ENCODE measurements at places on chromosomes 13 and 19.

GRCh38 chr13:72341904-72342303 lies 385.5 kb downstream of the MZT1 start:
- DNase-seq, result no peak

DNA sequence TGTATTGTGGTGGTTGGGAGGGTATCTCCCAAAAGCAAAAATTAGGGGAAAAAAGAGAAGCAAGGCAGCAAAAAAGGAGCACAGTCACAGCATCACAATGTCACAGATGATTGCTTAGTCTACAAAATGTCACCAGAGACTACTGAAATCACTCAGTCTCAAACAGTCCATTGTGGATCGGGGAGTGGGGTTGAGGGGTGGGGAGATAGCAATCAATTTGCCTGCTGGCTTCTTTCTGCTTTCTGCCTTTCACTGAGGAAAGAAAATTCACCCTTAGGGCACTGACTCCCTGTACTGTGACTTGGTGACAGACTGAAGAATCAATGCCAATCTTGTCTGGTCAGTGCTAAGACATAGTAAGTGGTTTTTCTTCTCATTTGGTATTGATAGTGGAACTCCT lies 2127.1 kb upstream of the PCDH20 start:
- DNase-seq, result no peak

GRCh38 chr13:51551416-51551815 lies 32.8 kb upstream of the WDFY2 start:
- no peak for DNase-seq

DNA sequence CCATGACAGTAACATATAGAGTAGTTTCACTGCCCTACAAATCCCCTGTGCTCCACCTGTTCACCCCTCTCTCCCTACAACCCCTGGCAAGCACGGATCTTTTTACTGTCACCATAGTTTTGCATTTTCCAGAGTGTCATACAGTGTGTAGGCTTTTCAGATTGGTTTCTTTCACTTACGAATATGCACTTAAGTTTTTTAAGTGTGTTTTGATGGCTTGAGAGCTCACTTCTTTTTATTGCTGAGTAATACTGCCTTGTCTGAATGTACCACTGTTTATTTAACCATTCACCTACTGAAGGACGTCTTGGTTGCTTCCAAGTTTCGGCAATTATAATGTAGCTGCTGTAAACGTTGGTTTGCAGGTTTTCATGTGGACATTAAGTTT lies 175.1 kb downstream of the ITGBL1 start:
- no peak for DNase-seq

DNA sequence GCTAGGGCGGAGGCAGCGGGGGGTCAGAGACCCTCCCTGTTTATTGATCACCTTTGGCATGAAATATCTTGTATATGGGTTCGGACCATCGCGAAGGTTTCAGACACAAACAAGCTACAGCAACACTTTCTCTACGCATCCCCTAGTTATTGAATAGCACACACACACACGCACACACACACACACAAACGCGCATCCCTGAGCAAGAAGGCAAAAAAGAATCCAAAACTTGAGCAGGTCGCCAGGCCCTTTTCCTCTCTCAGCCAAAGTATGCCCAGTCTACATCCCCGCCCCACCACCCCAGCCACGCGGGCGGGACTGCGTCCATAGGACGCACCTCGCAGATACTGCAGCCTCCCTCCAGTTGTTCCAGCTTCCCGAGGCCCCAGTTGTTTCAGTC lies 16.0 kb downstream of the POU4F1 start:
- no peak for DNase-seq

- no peak for DNase-seq
Measured at GRCh38 chr19:1843646-1844394, 4.5 kb downstream of the REXO1 start.

DNA sequence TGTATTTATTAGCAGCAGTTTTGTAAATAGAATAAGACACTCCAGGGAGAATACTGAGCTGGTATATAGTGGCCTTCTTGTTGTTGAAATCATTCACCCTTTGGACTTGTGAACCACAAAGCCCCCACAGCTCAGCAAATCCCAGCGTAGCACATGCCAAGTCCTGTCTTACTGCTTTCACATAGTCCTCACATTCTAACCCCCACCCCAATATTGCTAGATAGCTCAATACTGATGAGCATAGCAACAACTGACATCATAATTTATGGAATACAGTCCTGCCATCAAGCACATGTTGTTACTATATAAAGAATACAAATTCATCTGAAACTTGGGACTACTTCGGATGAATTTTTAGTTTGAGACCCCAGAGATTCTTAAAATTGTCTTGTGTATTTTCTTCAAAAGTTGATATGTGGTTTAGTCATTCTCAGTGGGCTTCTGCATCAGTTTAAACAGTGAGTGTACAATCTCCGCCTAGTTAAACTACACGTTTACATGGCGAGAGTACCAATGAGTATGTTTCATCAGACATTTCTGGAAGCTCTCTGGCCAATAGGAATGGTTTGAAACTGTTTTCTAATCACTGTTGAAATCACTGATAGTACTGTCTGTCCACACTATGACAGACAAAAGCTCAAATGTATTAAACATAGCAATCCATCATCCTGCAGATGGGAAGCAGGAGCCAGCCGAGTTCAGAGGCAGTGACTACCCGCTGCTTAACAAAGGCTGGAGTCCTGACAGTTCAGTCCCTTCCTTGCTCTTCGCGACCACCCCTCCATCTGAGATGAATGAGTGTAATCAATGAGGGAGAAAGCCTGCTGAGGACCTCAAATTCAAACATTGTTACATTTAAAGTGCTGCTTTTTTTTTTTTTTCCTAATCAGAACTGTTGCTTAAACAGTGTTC lies 15.2 kb downstream of the DACH1 start:
- no peak for DNase-seq

- no peak for DNase-seq
Measured at GRCh38 chr19:23943411-23943810, 28.7 kb downstream of the ZNF726 start.

DNA sequence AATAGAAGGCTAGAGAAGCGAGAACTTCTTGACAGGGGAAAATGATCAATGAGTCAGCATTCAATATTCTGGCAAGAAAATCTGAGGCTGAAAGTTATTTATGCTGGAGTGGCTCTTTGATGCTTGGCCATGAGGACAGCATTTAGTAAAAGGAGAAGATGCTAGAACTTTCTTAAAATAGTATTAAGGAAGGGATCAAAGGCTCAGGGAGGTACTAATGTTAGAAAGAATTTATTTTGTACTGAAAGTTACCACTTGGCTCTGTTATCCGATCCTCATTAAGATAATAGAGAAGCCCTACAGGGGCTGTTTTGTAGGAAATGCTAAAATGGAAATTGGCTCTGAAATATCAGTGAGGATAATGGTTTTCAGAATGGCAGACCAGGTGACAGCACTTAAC lies 1774.6 kb upstream of the PCDH20 start:
- no peak for DNase-seq

DNA sequence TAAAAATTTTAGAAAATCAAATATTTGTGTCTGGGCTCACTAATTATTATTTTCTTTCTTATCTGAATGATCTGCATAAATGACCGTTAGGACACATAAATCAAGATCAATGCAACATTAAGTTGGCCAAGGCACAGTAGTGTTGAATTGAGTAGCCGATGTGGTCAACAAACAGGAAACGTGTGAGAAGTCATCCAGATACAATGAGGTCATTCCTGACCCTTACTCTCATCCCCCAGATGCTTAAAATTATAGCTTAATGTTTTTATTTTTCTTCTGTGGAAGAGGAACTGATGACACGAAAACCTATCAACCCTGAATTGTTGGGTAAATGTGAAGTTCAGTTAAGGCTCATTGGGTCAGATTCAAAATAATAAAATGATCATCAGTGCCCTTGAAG lies 222.9 kb downstream of the RFC3 start:
- no peak for DNase-seq

DNA sequence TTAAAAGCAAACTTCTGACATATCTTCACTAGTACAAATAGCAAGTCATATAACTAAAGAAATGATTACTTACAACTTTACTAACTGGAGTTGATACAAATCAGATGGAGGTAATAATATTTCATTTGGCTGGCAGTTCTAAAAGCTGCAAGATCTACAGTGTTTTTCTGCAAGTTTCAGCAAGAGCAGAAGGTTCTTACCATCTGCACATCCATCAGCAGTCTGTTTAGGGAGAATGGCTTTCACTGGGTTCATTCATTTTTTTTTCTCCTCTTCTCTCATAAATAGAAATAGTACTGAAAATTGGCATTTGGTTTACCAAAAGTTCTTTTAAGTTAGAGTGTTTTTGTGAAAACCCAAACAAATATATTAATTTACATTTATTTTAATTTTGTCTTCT lies 3.1 kb upstream of the SHISA2 start:
- no peak for DNase-seq

- DNase-seq, result peak; percentile 86
Measured at GRCh38 chr13:110536006-110536693, 25.4 kb downstream of the RAB20 start.

GRCh38 chr13:112567161-112567862 lies 20.6 kb downstream of the TUBGCP3 start:
- DNase-seq, result no peak

- DNase-seq, result no peak
Measured at GRCh38 chr13:31209172-31209840, 9.5 kb downstream of the B3GLCT start.

GRCh38 chr13:34733721-34734120 lies 208.3 kb upstream of the NBEA start:
- no peak for DNase-seq

DNA sequence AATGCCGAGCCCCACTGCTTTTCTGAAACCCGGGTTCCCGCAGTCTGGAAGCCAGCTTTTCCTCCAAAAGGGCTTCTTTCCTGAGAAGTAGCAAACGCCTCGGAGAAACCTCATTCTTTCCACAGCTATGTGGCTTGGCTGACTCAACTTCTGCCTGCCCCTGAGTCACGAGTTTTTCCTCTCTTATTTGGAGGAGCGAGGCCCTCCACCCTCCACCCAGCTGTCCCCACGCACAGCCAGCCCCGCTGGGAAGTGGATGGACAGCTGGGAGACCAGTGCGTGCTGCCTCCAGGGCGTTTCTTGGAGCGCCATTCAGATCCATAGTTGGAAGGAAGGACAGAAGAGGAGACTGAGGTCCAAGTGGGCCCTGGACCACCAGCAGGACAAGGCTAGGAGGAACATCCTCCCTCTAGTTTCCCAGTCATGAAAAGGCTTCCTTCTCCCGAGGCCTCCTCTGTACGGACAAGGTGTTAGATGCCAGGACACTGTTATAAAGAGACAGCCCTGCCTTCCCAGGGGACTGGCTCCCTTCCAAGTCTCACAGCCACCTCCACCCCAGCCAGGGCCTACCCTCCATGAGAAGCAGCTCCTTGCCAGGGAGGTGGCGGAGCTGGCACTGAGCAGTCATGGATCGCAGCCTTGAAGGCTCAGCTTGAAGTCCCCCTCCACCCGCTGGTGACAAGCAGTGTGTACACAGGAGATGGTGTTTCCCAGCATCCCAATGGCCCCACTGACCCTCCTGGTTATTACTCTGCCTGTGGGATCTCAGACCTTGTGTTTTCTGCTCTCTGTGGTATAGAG lies 2.5 kb upstream of the PLEKHF1 start:
- peak; percentile 78 for DNase-seq

DNA sequence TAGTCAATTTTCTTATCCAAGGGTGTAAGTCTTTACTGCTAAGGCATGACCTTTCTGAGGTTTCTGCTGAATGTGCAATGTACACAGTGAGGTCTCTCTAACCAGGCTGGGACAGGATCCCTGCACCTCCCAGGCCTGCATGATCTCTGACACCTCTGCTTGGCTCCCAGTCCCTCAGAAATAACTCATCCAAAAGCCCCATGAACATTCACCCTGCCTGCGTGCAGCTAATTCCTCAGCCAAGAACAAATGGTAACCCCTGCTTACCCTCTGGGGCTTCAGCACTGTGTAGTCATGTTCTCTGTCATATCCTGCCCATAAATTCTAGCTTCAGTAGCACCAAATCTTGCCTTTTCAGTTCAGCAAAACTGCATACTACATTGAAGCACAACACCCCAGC lies 1146.3 kb upstream of the MIR17HG start:
- DNase-seq, result no peak

GRCh38 chr13:32047088-32047487 lies 15.5 kb downstream of the FRY start:
- no peak for DNase-seq

GRCh38 chr13:52348071-52348470 lies 57.9 kb downstream of the THSD1 start:
- no peak for DNase-seq

DNA sequence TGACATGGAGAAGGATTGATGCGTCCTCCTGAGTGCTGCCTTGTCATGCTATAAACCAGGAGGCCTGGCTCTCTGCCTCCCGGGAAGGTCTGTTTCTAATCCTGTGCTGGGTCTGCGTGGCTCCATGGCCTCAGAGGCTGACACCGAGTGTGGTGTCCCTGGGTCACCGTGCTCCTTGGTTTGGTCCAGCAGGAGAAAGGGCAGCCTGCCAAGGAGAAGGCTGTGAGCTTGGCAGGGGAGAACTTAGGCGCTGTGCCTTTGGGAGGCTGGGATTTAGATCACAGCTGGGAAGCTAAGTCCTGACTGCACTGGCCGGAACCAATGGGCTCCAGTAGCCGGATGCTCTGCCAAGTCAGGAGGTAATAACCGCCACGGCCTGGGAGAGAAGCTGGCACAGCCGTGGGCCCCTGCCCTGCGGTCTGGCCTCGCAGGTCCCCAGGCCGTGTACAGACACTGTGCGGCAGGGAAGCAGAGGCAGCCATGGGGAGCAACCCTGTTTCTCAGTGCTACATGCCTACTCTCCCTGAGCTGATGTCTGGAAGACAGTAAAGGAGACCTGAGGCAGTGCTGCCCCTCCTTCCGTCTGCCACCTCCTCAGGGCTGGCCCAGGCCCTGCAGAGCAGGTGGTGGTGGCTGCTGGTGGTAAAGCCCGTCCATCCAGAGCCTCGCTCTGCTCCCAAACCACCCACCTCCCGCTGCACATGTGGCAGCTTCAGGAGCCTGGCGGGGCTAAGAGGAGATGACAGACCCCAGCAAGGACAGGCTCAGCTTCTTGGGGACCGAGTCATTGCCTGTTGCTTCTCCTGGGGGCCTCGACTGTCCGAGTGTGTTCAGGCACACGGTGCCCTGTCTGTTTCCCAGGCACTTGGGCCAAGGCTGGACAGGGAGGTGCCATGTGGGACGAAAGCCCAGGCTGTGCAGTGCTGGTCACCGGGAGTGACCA lies 44.9 kb downstream of the C13orf46 start:
- DNase-seq, result peak; percentile 68

- DNase-seq, result no peak
Measured at GRCh38 chr13:99289271-99289670, 17.9 kb downstream of the GPR183 start.

- DNase-seq, result no peak
Measured at GRCh38 chr13:43143591-43143990, 120.2 kb downstream of the DNAJC15 start.

DNA sequence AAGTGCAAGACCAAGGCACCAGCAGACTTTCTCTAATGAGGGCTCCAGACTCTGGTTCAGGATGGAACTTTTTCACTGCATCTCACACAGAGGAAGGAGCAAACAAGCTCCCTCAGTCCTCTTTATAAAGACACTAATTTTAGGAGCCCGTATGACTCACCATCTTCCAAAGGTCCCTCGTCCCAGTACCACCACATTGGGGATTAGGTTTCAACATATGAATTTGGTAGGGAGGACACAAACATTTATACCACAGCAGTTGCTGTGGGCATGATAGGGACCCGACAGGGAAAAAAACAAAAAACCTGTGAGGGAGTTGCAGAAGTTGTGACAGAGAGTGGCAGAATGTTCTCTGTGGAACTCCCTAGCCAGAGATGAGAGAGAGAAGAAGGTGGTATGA lies 6.5 kb upstream of the CNMD start:
- DNase-seq, result no peak

Data from spleen (tissue), 13 donors.